ENCODE measurements at places on chromosomes 2 and 18.

- DNase-seq = no peak
Observed at GRCh38 chr2:108324531-108325255, 36.0 kb downstream of the SULT1C2 start.

DNA sequence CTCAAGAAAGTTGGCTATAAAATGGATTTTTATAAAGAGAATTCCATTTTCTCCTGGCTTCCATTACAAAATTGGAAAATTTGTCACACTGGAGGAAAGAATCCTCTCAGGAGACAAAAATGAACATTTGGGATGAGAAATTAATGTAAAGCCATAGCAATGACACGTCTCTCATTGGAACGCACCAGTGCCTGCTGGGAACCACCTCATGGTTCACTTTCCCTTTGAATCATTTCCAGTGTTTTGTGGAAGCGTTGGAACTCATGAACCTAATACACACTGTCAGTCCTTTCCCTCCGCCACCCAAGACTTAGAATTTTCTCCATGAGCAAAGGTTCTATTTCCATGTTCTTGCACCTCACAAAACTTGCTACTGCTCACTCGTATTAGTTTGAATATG lies 21.0 kb upstream of the NRP2 start:
- DNase-seq = no peak

- no peak for DNase-seq
Observed at GRCh38 chr2:105110295-105110829, 72.5 kb downstream of the MRPS9 start.

- no peak for DNase-seq
Observed at GRCh38 chr18:50662177-50662576, 102.3 kb downstream of the MAPK4 start.

DNA sequence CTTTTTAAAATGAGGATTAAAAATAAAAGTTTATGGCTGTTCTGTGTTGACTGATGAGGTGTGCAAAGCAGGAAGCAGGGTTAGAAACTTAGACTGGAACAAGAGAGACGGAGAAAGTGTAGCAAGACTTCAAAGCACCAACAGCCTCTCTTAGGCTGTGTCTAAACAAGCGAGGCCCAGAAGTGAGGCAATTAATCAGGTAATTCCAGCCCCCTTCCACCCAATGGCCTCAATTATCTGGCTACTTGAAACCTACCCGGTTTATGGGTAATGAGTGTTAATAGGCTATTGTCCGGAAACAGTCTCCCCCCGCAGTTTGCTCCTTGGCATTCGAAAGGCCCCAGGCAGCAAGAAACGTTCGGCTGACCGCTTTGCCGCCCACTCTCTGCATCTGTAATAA lies 171.7 kb upstream of the MYCN start:
- DNase-seq = no peak

- DNase-seq = no peak
Observed at GRCh38 chr18:8684577-8684976, 20.8 kb upstream of the MTCL1 start.

GRCh38 chr2:222000326-222000725 lies 298.5 kb downstream of the PAX3 start:
- no peak for DNase-seq

DNA sequence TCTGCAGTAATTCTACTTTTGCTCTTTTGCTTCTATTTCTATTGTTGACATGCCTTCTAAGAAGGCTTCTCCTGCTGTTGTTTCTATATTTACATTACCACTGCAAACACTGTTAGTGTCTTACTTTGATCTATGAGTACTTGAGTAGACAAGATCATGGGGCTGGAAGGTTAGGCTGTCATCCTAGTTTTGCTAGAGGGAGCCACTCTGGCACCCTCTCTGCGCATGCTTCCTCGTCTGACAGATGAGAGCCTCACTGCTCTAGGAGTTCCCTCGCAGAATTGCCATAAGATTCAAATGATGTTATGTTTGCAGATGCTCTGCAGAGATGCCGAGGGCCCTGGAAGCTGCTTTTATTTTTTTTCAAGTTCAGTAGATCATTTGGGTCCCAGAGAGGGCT lies 185.6 kb downstream of the RNF144A start:
- DNase-seq = no peak

- no peak for DNase-seq
Observed at GRCh38 chr2:187051350-187051749, 202.4 kb upstream of the ZSWIM2 start.

DNA sequence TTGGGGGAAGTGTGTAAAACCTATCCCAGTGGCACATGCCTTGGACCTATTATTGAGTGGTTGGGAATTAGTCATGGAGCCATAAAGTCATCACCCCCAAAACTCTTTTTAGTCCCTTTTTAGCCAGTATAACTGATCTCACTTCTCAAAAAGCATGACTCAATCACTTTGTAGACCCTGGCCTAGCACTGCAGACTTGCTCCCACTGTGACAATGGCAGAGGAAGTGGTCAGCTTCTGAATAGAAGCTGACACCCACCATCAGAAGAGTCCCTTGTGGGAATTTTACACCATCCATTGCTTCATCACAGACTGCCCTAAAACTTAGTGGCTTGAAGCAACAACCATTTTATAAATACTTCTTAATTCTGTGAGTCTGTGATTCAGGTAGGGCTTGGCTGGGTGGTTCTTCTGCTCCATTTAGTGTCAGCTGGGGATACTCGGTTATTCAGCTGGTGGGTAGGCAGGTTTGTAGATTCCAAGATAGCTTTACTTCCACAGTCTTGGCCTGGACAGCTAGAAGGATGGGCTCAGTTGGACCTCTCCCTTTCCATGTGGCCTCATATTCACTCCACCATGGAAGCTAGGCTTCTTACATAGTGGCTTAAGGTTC lies 10.8 kb upstream of the ITGA6 start:
- DNase-seq = no peak

GRCh38 chr2:98310010-98310409 lies 36.2 kb upstream of the CNGA3 start:
- DNase-seq = no peak

Data from stimulated activated CD4-positive, alpha-beta T cell treated with anti-CD3 and anti-CD28 coated beads, Interleukin-12 subunit alpha, Interleukin-12 subunit beta, amount 100 ng/mL, for 48 hours (primary cell).